ENCODE measurements at places on chromosomes 16 and 17. TPM values are rescaled to one million over a fixed set of nuclear protein-coding genes. Genes with fewer than 3 reads are reported as not detected.

The SLC35G6 gene
- not detected for total RNA-seq

The TEX19 gene
- under 0.01 TPM for total RNA-seq

The MYH3 gene
- total RNA-seq: 0.37 TPM

The SMIM5 gene
- total RNA-seq: not detected

The KIFC3 gene
- 14.7 TPM for total RNA-seq

The FOXJ1 gene
- total RNA-seq: not detected

The NRN1L gene
- not detected for total RNA-seq

The BAIAP3 gene
- under 0.01 TPM for total RNA-seq

The SLC5A11 gene
- not detected for total RNA-seq

The TPSG1 gene
- not detected for total RNA-seq

The C1QL1 gene
- under 0.01 TPM for total RNA-seq

The AOC2 gene
- total RNA-seq: 0.73 TPM

The KCNH4 gene
- not detected for total RNA-seq

The RUNDC3A gene
- total RNA-seq: under 0.01 TPM

The SLFN12L gene
- 0.37 TPM for total RNA-seq

The DLX4 gene
- total RNA-seq: not detected

The NME3 gene
- total RNA-seq: 29.9 TPM

The CRYM gene
- 0.59 TPM for total RNA-seq

The CCDC40 gene
- 4.0 TPM for total RNA-seq

The SPNS2 gene
- 0.39 TPM for total RNA-seq

The NGFR gene
- total RNA-seq: not detected

The UNC45B gene
- not detected for total RNA-seq

The KCNG4 gene
- not detected for total RNA-seq

The WNT9B gene
- total RNA-seq: not detected

Data from subcutaneous preadipocyte (primary cell).